Activated naive CD4-positive, alpha-beta T cell treated with anti-CD3 and anti-CD28 coated beads, Interleukin-2, amount 50 U/mL, for 72 hours (primary cell): ENCODE measurements at places on chromosomes 4 and X. TPM values are rescaled to one million over a fixed set of nuclear protein-coding genes. Genes with fewer than 3 reads are reported as not detected.

Gene NFKB1
- 105 TPM for total RNA-seq

Gene PABPC4L
- not detected for total RNA-seq

Gene ARL9
- 0.35 TPM for total RNA-seq

Gene AKAP4
- total RNA-seq, result not detected

Gene RPL10
- 2,520 TPM for total RNA-seq

Gene ABCG2
- total RNA-seq, result 0.74 TPM

Gene LGI2
- total RNA-seq, result not detected

- no peak for DNase-seq
These were observed 83.0 kb downstream of the AFF1 start for GRCh38 chr4:87017580-87018342.

- DNase-seq, result no peak
These were observed 25.3 kb upstream of the SOD3 start for GRCh38 chr4:24770032-24770584.

- no peak for DNase-seq
These were observed 105.1 kb upstream of the LIMCH1 start for GRCh38 chr4:41432881-41433280.

DNA sequence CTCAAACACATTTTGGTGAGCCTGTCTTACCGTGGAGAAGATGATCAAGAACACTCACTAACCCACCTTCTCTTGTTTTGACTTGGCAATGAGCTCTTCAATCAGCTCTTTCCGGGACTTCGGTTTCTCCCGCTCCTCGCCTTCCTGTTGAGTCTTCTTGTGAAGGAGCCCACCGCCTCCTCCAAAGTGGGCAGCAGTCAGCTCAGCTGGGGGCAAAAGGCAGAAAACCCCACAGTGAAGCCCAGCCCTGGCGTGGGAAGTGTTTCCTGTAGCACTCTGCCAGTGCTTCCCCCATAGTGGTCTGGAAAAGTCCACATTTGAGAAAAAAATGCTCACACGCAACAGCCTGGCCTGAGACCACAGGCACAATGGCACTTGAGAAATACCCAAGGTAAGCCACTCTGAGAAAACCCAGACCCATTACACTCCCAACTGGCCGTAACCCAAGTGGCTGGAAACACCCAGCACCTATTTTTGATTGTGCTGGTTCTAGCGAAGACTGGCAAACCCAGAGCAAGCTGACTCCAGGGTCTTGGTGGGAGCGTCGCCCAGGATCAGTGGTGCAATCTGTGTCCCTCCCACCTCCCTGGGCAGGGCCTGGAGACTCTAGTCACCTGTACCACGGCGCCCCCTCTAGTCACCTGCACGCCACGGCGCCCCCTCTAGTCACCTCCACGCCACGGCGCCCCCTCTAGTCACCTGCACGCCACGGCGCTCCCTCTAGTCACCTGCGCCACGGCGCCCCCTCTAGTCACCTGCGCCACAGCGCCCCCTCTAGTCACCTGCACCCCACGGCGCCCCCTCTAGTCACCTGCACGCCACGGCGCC lies 8.6 kb downstream of the NOP14 start:
- peak; percentile 71 for DNase-seq

DNA sequence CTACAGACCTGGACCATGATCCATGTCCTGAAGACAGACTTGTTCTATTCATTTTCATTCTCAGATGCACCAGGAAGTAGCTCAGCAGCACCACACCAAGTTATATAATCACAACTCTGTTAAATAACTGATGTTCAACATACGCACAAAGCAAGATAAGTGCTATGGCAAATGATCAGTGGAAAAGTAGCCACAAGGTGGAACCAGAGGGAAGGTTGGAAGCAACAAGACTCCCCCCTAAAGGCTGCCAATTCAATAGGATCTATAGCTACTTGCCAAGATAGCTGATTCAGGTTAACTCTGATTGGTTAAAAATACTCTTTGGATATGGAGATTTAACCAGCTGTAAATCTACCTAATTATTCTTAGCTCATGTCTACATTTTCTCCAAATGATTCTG lies 23.7 kb upstream of the FAM47B start:
- no peak for DNase-seq

GRCh38 chr4:100949350-100949935 lies 397.9 kb downstream of the PPP3CA start:
- no peak for DNase-seq

DNA sequence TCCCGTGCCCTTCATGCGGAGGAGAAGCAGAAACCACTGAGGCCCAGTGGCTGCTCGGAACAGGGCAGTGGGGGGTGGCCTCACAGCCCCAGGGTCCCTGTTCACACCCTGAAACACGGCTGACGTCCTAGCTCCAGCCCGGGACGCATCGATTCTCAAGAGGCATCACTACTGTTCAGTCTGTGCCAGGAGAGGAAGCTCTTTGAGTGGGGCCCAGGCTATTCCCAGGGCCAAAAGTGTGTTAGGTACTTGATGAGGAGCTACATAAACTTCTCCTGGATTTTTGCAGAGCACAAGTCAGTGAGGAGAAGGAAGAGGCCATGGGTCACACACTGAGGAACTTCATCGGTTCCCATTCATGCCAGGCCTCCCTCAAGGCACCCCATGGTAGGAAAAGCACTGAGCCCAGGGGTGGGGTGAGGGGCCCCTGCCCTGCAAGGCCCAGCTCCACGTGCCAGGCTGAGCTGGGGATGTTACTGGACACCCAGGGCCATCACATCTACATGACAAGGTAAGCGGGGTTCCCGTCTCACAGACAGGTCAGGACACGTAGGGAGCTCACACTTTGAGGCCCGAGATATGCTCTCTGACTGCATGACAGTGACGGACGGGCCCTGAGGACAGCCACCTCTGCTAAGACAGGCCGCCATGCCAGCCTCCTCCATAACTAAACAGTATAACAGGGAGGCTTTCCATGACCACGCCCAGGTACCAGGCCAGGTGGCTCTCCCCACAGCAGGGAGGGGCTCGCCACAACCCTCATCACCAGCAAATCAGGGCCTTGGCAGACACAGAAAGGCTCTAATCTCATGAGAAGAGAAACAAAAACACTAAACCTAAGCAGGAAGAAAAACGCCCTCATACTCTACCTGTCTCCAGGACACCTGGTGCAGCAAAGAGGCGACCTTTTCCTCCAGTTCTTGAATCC lies 12.4 kb downstream of the TNIP2 start:
- no peak for DNase-seq

GRCh38 chr4:85607624-85608023 lies 132.7 kb downstream of the ARHGAP24 start:
- DNase-seq, result no peak

DNA sequence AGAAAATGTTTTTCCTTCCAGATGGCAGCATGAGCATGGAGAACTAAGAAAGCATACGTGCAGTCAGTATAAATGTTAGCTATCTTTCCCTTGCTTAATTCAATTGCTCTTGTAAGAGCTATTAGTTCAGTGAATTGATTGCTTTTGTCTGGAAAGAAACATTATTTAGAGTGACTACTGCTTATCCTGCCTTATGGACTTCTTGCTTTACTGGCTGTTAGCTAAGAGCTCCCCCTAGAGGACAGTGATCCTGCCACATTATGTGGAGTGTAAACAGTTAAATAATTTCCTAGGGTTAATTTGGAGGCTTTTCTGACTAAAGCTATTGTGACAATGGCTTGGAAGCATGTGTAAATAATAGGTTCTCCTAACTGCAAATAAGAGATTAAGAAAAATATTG lies 1402.4 kb downstream of the FAM133A start:
- no peak for DNase-seq

- no peak for DNase-seq
These were observed 22.3 kb downstream of the UGT2A2 start for GRCh38 chr4:69617083-69617694.

- DNase-seq, result no peak
These were observed 225.4 kb downstream of the PCDH7 start for GRCh38 chr4:30945586-30945985.

DNA sequence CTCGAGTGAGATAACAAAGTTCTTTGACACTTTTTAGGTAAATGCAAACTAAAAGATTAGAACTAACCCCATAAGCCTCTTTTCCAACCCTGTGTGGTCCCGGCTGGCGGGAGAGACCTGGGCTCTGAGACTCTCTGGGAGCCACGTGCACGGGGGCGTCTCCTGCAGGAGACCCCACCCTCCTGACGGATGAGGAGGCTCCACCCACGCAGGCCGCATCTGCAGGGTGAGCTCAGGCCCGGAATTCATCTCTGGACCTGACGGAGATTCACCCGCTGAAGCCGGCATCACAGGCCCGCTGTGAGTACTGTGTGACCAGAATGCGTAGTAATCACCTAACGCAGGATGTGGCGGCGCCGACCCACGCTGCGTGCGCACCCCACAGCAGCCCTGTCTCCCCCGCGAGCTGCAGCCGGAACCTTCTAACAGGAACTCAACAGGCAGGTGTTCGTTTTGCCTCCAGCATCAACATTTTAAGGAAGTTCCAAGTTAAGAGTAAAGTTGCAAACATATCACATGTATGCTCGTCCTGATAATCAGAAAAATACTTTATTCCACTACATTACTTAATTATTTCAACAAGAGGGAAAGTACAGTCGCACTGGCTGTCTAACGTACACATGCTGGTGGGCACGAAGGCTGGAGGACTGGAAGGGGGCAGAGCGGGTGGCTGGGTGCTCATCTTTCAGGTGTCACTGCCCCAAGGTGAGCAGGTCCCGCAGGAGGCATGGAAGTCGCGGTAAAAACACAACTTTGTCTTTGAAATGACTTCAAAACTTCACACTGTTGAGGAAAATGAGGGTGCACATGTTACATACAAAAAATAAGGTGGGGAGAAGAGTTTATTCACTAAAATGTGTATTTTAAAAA lies 44.5 kb downstream of the FGFRL1 start:
- DNase-seq, result peak; percentile 68

- DNase-seq, result no peak
These were observed 184.2 kb upstream of the CTSO start for GRCh38 chr4:156137679-156138473.

GRCh38 chr4:172486531-172486930 lies 673.3 kb downstream of the GALNTL6 start:
- no peak for DNase-seq

DNA sequence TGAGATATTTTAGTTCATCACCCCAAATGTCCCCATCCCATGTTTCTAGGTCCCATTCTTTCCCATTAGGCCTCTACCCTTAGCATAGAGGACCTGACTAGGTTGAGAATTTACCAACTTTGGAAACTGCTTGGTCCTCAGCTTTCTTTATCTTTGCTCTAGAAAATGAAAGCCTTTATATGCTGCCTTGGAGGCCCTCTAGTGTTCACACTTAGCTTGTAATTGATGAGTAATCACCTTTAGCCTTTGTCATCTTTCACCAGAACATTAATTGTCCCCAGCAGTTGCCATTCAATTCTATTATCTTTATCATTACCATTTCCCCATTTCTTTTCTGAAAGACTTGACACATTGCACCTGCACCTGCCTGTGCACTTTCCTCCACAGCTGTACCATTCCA lies 589.2 kb upstream of the NR3C2 start:
- DNase-seq, result no peak

- no peak for DNase-seq
These were observed 121.9 kb upstream of the PDLIM3 start for GRCh38 chr4:185657183-185657582.

- no peak for DNase-seq
These were observed 178.5 kb downstream of the PAPSS1 start for GRCh38 chr4:107541511-107541910.

DNA sequence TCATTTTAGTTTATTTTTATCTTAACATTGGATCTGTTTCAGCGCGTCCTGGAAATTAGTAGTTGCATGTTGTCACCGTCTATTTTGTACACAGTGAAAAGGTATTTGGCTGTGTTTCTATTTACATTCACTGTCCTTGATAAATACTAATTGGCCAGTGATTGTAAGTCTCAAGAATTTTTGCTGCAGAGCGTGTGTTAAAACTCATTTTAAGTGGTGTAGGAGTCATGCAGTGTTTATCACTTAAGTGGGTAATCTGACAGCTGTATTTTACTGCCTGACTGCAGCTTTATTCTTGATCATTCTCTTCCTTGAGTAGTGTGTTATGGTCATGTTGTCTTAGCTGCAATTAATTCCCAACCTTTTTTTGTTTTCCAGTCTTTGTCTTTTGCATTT lies 9.8 kb downstream of the GUCY1A1 start:
- no peak for DNase-seq

GRCh38 chr4:62644372-62644771 lies 1444.2 kb downstream of the ADGRL3 start:
- no peak for DNase-seq

GRCh38 chrX:149641835-149642234 lies 10.2 kb upstream of the TMEM185A start:
- DNase-seq, result no peak

GRCh38 chr4:52788806-52789205 lies 37.6 kb upstream of the ERVMER34-1 start:
- DNase-seq, result no peak

DNA sequence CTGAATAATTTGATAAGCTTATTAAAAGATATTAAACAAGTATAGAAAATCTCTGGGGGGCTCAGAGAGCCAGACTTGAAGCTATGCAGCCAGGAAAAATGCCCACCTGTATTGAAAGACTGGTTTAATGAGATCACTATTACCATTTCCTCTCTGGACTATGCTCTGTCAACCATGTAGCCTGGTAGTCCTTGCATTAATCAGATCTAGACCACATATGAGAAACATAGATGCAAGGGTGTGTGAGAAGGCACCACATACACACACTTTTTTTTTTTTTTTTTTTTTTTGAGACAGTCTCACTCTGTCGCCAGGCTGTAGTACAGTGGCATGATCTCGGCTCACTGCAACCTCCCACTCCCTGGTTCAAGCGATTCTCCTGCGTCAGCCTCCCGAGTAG lies 75.9 kb upstream of the ATP8A1 start:
- DNase-seq, result no peak

- DNase-seq, result peak; percentile 50
These were observed 27.8 kb upstream of the FTHL17 start for GRCh38 chrX:31099536-31100090.

DNA sequence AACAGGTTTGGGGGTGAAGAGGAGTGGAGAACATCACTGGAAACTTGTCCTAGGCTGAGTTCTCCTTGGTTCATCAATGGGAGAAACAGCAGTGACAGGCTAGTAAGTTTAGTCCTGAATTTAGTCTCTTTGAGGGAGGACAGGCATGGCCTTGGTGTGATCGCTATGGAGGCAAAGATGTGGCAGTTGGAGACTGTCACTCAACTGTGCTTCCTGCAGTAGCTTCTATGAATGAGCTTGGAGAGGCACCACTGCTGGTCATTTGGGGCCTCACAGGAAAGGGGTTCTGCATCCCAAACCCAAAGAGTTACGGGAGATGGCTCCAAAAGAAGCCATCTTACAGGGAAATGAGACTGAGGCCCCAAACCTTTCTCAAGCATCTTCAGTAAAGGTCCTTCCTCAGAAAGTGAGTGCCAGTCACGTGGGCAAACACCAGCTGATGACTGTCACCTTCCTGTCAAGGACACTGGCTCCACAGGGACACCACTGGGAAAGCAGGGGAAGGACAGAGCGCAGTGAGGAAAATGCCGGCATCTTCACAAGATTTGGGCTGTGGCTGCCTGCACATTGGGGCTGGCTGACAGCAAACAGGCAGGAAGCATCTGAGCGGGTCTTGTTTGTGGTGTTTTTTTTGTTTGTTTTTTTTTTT lies 7.2 kb downstream of the MRFAP1 start:
- DNase-seq, result no peak

DNA sequence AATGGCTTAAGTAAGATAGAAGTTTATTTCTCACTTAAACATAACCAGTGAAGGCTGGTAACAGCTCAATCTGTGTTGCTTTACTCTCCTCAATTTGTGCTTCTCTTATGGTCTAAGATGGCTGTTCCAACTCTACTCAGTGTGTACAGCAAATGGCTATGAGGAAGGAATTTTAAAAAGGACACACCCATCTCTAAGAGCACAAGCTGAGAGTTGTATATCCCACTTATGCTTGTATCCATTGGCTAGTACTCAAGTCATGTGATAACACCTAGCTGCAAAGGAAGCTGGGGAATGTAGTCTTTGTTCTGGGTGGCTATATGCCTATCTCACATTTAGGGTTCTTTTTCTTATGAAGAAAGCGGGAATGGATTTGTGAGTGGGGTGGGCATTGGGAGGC lies 63.3 kb downstream of the GPAT3 start:
- no peak for DNase-seq
